ENCODE measurements at places on chromosomes 3 and 15.

DNA sequence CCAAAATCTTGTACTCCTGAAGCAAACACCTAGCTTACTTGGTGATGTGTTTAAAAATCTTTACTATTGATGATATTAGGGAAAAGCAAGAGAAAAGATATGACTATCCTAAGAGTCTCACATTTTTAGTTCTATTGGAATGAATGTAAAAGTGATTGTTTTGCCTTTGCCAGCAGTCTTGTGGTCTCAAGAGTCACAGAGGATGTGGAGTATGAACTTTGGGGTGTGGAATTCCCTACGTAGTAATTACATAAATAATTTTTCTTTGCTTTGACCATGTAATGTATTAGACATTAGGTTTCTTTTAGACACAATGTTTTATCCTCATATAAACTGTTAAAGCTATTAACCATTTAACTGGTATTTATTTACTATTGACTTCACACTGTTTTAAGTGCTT lies 387.6 kb downstream of the NAALADL2 start:
- DNase-seq, result no peak

GRCh38 chr15:95044745-95045417 lies 813.5 kb downstream of the MCTP2 start:
- DNase-seq, result no peak

DNA sequence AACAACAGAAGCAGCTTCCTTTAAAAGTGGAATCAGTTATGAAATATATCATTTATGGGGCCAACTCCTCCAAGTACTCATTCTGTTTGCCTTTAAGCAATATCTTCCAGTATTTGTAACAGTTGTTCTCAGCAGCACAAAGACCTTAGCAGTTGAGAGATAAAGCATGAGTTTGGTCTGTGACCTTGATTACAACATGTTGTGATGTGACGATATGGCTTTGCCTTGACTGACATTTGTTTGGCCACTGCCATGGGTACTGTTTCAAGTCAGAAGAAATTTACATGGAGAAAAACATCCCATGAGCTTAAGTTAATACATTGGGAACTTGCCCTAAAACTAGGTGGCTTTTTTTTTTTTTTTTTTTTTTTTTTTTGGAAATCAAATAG lies 175.1 kb upstream of the KBTBD8 start:
- no peak for DNase-seq

DNA sequence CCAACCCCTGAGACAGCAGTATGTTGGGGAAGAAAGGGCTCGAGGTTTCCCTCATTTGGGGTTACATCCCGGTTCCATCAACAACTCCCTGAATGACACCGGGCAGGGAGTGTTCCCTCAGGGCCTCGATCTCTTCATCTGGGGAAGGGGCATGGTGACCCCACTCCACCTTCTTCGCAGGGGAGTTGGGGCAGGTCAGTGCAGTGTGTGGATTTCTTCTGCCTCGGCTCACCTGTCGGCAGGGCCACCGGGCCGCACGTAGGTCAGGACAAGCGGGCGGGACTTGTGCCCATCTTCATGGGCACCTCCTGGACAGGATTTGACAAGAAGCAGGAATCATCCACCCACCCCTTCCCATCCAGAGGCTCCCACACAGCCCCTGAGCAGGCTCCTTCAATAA lies 17.4 kb downstream of the GRIP2 start:
- DNase-seq, result no peak

DNA sequence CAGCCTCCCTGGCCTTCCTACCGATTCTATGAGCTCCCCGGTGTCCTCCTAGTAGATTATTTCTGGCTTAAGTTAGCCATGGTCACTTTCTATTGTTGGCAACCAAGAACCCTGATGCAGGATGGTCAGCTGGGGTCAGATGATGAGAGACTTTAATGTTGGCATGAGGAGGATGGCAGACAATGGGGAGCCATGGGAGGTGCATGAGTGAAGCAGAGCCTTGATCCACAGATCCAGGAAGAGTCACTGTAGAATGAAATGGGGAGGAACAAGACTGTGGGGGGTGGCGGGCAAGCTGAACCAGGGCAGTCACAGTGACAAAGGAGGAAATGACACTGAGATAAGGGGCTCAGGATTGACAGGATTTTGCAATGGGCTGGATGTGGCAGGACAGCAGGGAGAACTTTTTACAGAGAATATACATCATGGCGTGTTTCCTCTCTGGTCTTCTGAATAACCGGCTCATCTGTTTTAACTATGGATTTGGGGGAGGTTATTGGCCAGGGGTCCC lies 60.9 kb downstream of the RPLP1 start:
- DNase-seq, result no peak

DNA sequence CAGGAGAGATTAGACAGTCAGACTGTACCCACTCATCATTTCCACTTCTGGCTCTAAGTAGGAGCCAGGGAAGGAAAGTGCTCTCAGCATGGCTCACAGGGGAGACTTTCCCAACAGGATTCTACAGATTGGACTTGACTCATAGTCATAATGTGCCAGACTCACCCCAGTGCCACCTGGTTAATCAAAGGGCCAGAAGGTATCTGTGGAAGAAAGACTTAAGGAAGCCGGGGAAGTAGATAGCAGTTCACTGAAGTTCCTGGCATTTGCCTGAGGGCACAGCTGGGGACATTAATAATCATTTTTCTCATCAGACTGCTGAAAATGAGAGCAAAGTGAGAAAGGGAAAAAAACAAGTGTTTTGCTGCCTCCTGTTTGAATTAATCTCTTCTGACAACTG lies 717.5 kb downstream of the TUSC7 start:
- no peak for DNase-seq

- DNase-seq, result no peak
These were observed 106.4 kb downstream of the MFSD1 start for GRCh38 chr3:158908187-158908734.

DNA sequence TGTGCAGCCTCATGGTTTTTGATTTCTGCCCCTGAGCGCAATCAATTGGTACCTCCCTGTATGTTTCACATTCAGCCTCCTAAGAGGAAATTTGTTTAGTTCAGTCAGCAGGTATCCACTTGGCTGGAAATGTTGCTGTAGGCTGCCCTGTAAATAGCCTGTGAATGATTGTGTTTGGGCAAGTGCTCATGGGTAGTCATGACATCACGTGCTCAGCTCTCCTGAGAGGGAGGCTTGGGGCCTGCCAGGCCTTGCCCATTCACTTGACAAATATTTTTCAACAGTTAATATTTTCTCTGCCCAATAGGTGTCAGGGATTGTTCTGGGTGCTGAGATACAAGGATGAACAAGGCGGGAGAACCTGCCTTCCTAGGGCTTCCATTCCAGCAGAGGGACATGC lies 13.3 kb downstream of the HRH1 start:
- DNase-seq, result no peak

DNA sequence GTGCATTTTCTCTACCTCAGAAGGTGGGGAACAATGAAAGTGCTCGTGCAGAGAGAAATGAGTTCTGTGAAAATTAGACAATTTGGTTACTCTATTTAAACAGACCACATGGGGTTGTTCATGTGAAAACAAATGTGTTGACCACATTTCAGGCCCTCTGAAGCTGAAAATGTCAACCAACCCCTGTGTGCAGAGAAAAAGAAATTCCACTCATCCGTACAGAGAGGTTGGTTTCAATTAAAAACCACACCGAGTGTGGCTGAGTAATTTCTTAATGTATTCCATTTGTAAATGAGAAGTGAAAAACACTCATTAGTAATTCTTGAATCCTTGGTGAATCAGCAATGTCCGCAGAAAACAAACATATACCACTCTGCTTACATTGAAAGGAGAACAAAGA lies 46.9 kb upstream of the SLC7A14 start:
- DNase-seq, result no peak

GRCh38 chr15:53129121-53129904 lies 339.2 kb upstream of the ONECUT1 start:
- no peak for DNase-seq

GRCh38 chr3:173402656-173403055 lies 5.1 kb downstream of the NLGN1 start:
- no peak for DNase-seq

DNA sequence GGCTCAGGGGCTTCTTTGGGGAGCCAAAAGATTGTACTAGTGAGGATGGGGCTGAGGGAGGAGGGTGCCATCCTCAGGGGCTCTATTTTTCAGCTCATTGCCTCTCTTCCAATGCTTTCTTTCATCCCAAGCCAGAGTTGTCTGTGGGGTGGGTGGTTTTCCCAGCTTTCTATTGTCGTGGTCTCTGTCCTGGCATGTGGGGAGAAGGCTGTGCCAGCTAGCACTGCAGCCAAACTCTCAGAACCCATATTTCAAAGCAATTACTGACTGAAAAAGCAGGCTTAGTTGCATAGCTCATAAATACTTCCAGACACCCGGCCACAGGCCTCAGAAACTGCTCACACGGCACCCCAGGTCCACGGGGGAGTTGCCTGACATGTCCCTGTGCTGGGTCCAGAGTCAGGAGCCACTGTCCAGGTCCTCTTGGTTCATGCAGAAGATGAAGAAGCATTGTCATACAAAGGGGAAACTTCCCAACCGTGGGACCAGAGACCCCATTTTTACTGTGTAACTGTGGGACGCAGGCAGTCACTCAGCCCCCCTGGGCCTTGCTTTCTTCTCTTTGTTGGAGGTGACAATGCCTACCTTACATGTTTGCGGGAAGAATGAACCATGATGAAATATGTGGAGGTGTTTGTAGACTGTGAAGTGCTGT lies 27.6 kb downstream of the FGD5 start:
- no peak for DNase-seq

- DNase-seq, result no peak
These were observed 1.1 kb upstream of the TLNRD1 start for GRCh38 chr15:80999623-81000036.

- DNase-seq, result no peak
These were observed 18.9 kb downstream of the MAP2K1 start for GRCh38 chr15:66405615-66406014.

- DNase-seq, result no peak
These were observed 60.1 kb downstream of the MBNL1 start for GRCh38 chr3:152328841-152329240.

GRCh38 chr3:194574639-194575483 lies 58.4 kb downstream of the TMEM44 start:
- no peak for DNase-seq

DNA sequence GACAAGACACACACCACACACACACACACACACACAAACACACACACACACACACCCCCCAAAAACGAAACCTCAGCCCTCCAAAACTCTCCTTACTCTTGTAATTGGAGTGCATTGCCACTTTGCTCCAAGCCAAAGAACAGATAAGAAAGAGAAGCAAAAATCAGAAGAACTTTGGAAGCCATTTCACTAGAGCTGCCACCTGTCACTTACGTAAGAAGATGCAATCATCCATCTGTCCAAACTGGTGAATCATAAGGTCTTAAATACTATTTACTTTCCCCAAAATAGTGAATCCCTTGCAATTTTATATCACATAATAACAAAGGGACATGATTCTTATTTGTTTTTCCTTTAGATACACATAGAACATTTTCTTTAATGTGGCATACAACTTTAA lies 285.4 kb downstream of the ZBTB20 start:
- DNase-seq, result no peak

DNA sequence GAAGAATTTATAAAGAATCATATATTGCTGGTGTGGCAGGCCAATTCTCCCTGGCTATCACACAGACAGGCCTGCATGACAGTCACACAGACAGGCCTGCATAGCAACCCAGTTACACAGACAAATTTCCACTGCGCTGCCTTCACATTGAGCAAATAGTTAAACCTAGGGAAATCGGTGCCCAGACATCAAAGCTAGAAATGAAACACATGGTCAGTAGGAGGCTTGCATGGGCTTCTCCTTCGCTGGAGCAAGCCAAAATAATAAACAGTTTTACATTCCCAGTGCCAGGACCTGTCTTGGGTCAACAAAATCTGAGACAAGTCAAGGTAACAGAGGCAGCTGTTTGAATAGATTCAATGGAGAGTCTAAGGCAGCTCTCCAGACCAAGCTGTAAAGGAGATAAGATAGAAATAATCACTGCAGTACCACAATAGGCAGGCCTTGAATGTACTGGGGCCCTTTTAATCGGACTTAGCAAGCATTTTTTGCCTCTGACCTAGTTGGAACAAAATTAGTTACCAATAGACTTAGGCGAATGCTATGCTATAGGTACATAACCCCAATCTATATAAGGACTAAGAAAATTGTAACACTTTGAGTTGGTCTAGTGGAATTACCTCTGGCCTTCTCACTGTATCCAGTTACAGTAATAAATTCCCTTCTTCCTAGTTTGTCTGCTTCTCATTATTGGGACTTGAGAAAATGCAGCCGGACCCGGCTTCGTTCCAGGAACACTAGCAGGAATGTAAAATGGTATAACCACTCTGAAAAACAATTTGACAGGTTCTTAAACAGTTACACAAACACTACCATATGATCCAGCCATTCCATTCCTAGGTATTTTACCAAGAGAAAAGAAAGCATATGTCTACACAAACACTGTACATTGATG lies 274.7 kb upstream of the UBE2E2 start:
- DNase-seq, result no peak

- DNase-seq, result no peak
These were observed 608.1 kb downstream of the ZNF385D start for GRCh38 chr3:21142949-21143348.

- DNase-seq, result no peak
These were observed 34.0 kb upstream of the RPP14 start for GRCh38 chr3:58271901-58272501.

Measured in stimulated activated CD4-positive, alpha-beta T cell treated with anti-CD3 and anti-CD28 coated beads, Interleukin-1b, Interleukin-23, amount 100 ng/mL, for 1 hour (primary cell).